ENCODE measurements at places on chromosomes 11 and 22.

DNA sequence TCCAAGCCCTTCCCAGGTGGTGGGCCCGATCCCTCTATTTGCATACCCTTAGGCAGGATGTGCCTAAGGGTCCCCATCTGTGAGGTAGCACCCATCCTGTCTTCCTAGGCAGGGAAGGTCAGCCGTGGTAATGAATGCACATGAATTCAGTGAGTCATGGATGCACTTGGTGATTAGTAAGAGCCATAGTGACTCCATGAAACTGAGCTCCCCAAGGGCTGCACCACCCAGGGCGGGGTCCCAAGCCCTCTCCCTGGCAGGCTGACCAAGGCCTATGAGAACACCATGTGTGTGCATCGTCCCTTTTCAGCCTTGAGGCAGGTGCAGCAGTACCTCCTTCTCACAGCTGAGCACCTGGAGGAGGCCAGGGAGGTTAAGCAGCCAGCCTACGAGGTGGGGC lies 15.6 kb upstream of the SUSD2 start:
- no peak for DNase-seq

GRCh38 chr22:30326255-30326705 lies 461 bp downstream of the TBC1D10A start:
- DNase-seq, result no peak

DNA sequence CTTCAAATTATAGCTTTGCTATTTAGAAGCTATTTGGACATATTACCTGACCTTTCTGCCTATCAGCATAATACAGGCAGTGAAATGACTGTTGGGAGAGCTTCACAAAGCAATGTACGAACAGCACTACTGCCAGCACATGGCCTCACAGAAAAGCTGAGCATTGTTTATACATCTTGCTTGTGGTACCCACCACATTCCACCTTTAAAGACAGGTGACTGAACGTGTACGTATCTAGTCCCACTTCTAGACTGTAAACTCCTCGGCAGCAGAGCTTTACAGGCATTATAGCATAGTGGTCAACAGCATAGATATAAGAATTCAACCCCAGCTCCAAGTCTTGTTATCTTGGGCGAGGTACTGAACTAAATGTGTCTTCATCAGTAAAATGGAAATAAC lies 1.6 kb downstream of the JOSD1 start:
- DNase-seq, result no peak

DNA sequence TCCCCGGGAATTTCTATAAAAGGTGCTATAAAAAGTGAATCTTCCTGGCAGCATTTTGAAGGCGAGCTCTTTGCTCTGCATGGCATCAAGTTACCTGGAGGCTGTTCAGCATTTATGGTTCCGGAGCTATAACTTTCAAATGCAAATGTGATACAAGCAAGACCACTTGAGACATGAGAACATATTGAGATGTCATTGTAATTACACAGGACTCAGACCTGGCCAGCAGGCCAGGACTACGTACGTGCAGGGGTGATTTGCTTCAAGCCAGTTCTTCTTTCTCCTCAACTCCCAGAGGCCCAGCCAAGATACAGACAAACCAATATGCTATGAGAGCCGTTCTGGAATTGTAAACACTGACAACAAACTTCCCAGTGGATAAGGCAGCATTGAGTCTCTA lies 227.4 kb upstream of the FAT3 start:
- no peak for DNase-seq

GRCh38 chr11:126669416-126669815 lies 313.9 kb downstream of the ST3GAL4 start:
- no peak for DNase-seq

- DNase-seq, result no peak
Observed at GRCh38 chr11:80338231-80338630, 897.4 kb upstream of the TENM4 start.

DNA sequence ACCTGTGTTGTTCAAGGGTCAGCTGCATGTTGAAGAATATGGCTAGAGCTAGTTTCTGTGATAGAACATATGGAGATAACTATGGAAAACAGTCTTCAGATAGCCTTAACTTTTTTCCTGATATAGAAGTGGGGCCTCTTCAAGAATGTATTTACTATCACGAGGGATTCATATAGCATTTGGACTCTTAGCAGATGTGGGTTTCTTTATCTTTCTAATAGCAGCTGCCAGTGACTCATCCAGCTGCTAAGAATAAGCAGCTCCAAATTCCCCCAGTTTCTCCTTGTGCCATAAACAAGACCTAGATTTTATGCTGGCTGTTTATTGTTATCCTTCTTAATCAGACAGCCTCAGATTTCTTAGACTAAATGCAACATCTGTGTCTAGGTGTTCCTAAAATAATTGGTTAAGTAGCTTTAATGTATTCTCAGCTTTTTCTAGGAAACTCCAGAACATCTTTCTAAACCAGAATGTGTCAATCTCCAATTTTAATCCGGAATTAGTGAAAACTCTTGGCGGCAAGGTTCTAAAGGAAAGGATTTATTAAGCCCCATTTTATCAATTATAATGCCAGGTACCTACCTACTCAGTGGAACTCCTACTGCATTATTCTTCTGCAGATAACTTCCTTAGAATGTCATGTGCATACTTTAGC lies 119.8 kb downstream of the CSTPP1 start:
- no peak for DNase-seq

GRCh38 chr11:17887779-17888178 lies 125.1 kb downstream of the SERGEF start:
- no peak for DNase-seq

- DNase-seq, result no peak
Observed at GRCh38 chr11:63839508-63840355, 822 bp downstream of the MARK2 start.

DNA sequence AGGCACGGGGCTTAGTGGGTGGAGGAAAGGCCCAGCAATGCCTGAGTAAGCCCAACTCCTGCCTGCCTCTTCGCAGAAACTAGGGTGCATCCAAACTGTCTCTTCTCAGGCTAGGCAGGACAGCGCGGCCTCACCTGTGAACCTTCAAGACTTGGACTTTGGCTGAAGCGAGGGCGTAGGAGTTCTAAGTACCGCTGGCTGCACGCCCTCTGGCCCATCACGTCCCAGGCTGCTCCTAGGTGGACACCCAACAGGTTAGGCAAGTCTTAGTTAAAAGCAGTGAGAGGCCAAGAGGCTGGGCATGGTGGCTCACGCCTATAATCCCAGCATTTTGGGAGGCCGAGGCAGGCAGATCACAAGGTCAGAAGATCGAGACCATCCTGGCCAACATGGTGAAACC lies 1.8 kb upstream of the DDB2 start:
- no peak for DNase-seq

GRCh38 chr22:46457502-46458488 lies 79.6 kb downstream of the CELSR1 start:
- DNase-seq, result no peak

DNA sequence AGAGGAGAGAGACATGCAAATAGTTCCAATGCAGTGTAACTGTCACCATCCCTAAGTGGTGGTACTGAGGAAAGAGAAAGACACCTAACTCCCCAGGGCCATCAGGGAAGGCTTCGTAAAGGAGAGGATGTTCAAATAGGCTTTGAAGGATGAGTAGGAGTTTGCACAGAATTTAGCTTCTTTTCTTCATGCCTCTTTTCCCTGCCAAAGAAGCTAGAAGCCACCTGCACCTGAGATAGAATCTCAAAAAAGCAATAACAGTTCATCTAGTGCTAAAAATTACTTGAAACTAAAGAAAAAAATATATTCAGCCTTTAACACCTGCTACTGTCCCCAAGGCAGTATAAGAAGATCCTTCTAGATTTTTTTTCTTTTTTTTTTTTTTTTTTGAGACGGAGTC lies 16.7 kb upstream of the XBP1 start:
- DNase-seq, result no peak

DNA sequence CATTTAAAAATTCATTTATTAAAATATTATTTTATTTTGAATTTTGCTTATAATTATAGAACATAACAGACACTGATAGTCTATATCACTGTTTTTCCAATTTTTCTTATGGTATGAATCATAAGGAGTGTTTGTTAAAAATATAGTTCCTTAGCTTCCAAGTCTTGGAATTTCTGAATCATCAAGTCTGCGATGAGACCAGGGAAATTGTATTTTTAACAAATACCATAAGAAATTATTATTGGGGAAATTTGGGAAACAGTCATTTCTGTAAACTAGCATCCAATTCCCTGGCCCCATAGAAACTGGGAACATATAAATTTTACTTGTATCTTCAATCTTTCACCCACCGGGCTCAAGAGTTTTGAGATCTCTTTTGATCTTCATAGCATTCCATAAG lies 38.0 kb upstream of the PICALM start:
- no peak for DNase-seq

DNA sequence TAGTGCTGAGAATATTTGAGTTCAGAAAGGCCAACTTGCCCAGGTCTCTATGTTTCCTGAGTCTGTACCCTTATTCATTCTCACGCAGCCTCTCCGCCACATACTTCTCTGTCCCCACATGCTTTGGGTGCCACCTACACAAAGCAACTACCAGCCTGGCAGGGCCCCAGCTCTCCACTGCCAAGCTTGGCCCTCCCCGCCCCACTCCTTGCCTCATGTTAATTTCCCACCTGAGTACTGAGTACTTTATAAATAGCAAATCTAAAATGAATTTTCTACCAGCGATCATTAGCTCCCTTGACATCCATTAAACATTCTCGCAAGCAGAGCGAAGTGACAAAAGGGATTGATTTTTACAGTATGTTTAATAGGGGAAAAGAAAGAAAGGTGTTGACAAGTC lies 20.8 kb downstream of the NTM start:
- no peak for DNase-seq

- DNase-seq, result no peak
Observed at GRCh38 chr22:49005557-49005956, 822.1 kb downstream of the BRD1 start.

DNA sequence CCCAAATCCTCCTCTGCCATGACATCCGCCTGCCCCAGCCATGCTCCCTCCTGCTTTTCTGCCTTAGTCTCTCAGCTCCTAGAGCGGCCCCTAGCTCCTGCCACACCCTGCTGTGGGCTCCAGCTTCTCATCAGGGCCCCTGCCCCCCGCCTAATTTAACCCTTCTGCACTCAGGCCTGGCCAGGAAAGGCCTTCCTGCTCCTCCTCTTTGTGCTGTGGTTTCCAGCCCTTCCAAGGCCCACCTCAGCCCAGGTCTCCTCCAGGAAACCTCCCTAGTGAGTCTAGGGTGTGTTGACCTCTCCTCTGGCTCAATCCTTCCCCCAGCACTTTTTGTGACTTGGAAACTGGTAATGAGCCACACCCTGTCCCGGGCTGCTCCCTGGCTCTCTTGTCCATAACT lies 11.3 kb downstream of the PTPN5 start:
- no peak for DNase-seq

GRCh38 chr11:103091064-103091800 lies 728 bp downstream of the DCUN1D5 start:
- no peak for DNase-seq

DNA sequence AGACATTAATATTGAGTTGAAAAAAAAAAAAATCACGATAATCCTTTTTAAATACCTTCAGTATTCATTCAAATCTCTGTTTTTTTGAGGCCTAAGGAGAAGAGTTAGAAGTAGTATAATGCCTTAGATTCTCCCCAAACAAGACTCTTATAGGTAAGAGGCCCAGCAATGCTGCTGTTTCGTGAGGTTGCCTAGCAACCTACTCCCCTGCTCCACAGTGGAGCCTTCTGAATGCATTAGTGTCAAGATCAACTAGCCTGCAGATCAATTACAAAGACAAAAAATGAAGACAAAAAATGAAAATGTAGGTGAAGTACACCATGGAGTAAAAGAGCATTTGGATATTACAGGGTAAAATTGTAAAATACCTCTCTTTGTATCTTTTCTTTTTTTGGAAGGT lies 229.8 kb upstream of the LUZP2 start:
- no peak for DNase-seq

- DNase-seq, result no peak
Observed at GRCh38 chr11:75014129-75014528, 25.4 kb downstream of the NEU3 start.

DNA sequence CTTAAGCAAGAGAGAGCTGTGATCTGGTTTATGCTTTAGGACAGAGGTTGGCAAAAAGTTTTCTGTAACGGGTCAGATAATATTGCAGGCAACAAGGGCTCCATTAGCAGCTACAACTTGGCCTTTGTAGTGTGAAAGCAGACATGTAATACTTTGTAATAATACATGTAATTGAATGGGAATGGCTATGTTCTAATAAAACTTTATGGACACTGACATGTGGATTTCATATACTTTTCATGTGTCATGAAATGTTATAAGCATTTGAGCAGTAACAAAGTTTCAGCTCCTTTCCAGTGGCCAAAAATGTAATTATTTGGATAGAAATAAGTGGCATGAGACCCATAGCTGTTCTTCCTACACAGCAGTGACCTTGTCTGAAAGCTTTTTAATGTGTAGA lies 3.1 kb downstream of the DYNC2H1 start:
- DNase-seq, result no peak

DNA sequence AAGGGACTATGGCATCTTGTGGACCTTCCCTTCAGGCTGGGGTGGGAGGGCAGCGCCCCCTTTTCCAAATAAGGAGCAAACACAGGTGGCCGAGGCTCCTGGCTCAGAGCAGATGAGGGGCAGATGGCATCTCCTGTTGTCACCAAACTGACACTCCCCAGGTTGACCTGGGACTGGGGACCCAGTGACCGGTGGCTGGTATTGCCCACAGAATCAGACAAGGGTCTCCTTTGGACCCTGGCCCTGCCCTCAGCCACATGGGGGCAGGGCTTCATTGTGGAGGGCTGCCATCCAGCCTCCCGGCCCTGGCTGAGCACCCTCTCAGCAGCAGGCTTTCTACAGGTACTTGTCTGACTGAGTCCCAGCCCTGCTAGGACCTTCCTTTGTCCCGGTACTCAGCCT lies 842 bp upstream of the SIGIRR start:
- DNase-seq, result no peak

DNA sequence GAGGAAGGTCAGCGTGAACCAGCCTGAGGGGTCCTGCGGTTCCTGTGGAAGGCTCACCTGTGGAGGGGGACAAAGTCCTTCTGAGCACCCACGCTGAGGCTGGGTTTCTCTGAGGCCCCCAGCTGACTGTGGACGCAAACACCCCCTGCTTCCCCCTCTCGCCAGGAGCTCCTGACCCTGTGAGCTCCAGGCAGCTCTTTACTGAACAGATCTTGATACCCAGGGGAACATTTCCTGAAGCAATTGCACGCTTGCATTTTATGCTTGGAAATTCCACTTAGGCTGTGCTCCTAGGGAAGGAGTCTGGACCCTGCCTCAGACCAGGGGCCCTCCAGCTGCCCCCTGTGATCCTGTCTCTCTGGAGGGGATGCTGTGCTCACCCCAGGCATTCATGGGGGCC lies 454.2 kb upstream of the B3GAT1 start:
- DNase-seq, result no peak

- no peak for DNase-seq
Observed at GRCh38 chr11:35157814-35158700, 19.1 kb downstream of the CD44 start.
